ENCODE measurements at places on chromosomes 16 and 17.
A peak's percentile ranks its signal among the peaks of the same experiment; 100 is the strongest.

DNA sequence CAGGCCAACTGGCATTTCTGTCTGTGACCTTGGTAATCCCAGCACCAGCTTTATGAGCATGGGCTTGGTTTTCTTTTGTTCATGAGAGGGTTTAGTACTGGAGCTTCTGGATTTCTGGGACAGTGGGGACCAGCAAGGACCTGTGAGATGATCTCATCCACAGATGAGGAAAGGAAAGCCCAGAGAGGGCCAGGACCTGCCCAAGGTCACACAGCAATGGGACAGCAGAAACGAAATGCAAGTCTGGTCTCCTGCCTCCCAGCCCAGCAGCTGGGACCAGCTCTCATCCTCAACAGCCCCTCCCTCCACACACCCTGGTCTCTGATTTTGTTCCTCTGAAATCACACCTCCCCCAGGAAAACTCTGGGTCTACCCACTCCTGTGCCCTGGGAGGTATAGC is 7.2 kb downstream of the SPPL2C start:
- no peak for DNase-seq

GRCh38 chr16:67928561-67929364 is 2.9 kb downstream of the CTRL start:
- peak; percentile 74 for DNase-seq

DNA sequence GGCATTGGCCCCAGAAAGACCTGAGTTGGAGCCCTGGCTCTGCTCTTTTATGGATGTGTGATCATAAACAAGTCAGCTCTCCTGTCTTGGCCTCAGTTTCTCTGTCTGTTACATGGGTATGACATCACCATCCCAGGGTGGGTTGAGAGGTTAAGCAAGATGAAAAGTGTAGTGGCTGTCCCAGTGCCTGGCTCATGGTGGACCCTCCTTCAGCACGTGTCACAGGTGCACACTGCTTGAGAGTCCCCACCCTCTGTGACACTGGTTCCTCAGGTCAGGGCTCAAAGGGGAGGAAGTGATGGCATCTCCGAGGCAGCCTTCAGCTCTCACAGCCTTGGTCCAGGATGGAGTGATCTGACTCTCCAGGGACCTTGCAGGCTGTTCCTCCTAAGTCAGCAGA is 218.4 kb downstream of the HAPSTR1 start:
- DNase-seq: no peak

GRCh38 chr16:82093666-82094300 is 58.7 kb downstream of the HSD17B2 start:
- DNase-seq: no peak

DNA sequence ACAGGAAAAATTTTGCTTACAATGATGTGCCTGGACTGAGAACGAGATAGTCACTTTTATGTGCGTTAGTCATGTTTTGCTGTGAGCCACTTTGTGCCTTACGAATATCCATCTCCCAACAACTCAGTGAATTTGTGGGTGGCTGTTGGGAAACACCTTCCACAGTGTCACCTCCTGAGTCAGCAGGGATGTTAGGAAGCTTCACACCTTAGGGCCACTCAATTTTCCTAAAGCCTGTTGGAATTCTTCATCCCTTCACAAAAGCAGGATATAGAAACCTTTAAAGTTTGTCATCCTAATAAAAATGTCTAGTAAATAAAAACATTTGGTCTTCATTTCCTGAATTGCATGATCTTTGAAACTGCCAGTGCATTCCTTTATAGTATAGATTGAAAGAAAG is 4.3 kb upstream of the KRTAP3-1 start:
- DNase-seq: no peak

- no peak for DNase-seq
Observed at GRCh38 chr16:72928090-72928981, 119.6 kb downstream of the ZFHX3 start.

GRCh38 chr16:592518-593306 is 2.8 kb downstream of the RAB40C start:
- DNase-seq: no peak

DNA sequence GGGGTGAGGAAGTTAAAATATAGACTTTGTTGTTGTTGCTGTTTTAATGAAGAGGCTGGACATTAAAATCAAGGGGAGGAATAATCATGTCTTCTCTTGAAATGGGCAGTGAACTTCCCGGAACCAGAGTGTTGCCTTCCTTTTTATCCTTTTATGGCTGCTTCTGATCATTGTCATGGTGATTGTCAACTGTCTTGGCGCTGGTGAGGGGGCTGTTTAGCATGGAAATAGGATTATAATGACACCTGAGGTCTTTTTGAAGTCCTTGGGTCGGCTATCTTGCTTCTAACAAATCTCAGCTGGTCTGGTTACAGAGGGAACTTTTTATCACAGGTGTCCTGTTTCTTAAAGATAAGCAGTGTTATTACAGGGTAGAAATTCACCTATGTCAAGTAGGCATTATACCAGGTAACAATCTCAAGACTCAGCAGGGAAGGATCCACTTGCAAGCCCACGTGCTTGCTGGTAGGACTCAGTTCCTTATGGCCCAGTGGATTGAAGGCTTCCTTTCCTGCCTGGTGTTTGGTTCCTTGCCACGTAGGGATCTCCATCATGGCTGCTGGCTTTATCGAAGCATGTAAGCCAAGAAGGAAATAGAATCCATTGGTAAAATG is 349.3 kb downstream of the WWOX start:
- no peak for DNase-seq
